ENCODE measurements at places on chromosomes 3 and 15.

- DNase-seq, result no peak
These were observed 140.3 kb downstream of the NR2F2 start for GRCh38 chr15:96470681-96471310.

GRCh38 chr3:123423806-123424205, 25.1 kb downstream of the ADCY5 start:
- DNase-seq, result no peak

DNA sequence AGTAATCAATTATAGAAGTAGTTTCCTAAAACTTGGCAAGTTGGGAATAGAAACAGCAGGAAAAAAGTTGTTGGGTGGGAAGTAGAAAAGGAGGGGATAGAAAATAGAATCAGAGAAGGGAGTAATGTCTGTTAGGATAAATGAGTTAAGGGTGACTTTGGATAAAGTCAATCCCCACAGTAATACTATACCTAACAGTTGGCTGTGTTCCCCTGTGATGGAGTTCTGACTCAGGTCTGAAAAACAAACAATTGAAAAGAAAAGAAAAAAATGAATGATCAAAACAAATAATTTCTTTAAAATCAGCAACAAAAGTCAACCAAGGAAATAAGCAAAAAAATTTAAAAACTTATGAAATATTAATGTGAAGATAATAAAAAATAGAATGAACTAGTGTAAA, 50.3 kb downstream of the EMC4 start:
- no peak for DNase-seq

DNA sequence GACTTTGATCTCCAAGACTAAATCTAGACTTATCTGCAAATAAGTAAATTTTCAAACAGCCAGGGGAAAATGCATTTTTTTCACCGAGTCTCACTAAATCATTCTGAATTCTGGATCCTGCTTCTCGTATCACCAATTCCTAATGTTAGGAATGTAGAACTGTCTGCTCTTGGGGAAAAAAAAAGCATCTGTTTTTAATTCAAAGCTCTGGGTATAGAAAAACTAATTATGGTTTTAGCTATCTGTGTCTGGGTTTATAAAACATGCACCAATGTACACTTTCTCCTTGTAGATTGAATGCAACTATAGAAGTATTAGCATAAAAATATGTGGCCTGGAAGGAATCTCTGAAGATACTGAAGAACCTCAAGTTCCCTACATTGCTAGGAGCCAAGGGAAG, 4.8 kb upstream of the CDAN1 start:
- no peak for DNase-seq

DNA sequence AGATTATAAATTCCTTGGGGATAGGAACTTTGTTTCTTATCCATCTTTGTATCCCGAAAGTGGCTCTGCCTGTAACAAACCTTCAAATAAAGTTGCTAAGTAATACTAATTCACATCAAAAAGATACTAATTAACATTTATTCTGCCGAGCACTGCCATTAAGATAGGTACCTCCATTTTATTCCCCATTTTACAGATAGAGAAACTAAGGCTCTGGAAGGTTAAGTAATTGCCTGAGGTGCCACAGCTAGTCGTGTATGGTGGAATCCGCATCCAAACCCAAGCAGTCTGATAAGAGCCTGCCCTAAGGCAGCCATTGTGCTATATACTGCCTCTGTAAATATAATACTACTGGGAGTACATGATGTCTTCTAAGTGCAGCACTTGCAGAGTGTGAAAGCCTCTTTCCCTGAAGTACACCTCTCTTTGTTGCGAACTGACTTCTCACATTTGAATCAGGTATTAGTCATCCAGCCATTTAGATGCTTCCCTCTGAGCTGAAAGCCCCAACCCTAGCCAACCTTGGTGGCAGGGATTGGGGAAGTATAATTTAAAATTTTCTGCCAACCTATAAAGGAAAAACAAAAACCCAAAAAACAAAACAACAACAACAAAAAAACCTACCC, 78.5 kb upstream of the CHD2 start:
- no peak for DNase-seq

Measured in retinal pigment epithelial cell (primary cell).